Brain (organoid and tissue), 16 donors: ENCODE measurements at places on chromosomes 12 and 14.

DNA sequence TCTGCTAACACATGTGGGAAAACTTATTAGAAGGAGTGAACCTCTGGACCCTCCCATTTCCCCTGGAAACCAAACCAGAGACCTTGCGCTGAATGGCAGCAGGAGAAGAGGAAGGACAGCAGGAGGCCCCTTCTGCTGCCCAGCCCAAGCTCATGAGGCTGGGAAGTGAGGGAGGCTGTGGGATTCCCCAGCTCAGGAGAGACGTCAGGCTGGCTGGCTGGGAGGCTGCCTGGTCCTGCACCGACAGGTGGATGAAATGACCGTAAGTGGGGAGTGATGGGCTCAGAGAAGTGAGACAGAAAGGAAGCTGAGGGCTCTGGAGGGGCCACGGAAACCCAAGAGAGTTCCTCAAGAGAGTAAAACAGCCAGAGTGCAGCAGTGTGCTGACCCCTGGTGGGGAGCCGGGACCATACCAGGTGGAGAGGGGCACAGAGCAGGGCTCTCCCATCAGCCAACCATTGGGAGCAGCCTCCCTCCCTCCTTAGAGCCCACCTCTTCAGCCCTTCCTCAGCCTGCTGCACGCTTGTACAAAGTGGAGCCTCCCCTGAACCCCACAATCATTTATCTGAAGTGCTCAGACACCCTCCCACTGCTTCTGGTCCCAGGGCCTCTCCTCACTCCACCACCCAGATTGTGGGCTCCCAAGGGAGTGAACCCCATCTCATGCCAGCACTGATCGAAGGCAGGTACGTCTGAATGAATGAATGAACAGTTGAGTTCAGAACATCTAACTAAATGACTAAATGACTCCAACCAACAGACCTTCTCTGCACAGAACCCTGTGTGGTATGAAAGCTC lies 14.0 kb downstream of the TAMALIN start:
- no peak for DNase-seq

- no peak for DNase-seq
Measured at GRCh38 chr14:92945959-92946846, 23.3 kb downstream of the CHGA start.

DNA sequence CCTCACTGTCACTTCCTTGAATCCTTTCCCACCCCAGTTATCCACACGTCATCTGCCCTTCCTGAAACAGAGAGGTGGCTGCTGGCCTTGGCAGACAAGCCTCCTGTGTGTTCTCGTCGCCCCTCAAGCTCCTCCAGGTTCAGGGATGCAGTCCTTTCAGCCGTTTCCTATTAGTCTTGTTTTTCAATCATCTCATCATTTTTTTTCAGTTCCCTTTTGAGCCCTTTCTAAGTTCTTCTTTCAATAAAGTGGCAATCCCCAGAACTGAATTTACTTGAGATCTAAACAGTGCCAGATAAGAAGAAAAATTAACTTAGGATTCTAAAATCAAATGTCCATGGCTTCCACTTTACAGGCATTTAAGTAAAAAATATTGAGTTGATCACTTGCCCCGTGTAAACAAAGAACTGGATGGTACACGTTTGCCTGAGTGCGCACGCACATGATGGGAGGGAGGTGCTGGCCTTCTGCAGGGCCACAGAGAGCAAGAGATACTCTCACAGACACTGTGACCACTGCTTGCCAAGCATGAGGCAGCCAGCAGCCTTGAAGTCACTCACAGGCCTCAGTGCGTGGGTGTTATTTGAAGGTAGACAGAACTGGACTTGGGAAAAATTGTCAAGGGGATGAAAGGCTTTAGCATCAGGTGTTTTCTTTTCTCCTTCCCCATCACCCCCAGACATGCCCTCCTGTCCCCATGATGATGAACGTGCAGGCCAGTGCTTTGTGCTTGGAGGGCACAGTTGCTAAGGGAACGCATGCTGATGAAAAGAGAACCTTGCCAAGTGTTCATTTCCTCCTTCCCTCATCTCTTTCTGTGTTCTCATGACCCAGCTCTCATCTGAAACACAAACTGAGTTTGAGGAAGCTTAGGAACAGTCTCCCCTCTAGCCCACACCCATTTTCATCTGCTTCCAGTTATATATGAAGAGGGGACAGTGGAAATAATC lies 408.3 kb downstream of the EGLN3 start:
- DNase-seq, result no peak

DNA sequence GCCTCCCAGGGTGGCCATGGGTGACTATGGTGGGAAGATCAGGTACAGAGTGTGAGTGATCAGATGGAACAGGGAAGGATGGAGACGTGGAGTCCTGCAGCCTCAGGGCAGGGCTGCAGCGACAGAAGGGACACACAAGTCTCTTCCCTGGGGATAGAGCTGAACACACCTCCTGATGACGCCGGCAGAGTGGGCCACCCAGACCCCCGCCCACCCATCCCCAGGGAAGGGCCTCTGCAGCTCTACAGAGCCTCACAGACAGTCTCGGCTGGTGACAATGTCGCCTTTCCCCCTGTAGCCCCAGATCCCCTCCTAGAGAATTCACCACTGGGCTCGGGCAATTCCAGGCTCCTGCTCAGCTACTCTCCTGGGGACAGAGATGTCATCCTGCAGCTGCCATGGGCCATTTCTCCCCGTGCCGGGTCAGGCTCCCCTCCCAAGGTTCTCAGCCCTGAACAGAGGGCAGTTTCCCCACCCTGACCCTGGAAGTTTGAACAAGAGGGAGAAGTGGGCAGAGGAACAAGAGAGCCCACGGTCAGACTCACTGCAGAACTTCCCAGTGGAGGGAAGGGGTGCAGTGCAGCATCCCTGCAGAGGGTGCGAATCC lies 115.7 kb downstream of the NCOR2 start:
- no peak for DNase-seq

GRCh38 chr12:7678744-7679143 lies 13.0 kb upstream of the APOBEC1 start:
- DNase-seq, result no peak

- no peak for DNase-seq
Measured at GRCh38 chr12:26636710-26637328, 196.2 kb downstream of the ITPR2 start.

GRCh38 chr14:76724651-76725550 lies 36.4 kb upstream of the VASH1 start:
- DNase-seq, result no peak

GRCh38 chr12:106521901-106522300 lies 60.9 kb upstream of the RFX4 start:
- no peak for DNase-seq

- peak; percentile 79 for DNase-seq
Measured at GRCh38 chr12:54214553-54215406, 26.0 kb upstream of the SMUG1 start.

DNA sequence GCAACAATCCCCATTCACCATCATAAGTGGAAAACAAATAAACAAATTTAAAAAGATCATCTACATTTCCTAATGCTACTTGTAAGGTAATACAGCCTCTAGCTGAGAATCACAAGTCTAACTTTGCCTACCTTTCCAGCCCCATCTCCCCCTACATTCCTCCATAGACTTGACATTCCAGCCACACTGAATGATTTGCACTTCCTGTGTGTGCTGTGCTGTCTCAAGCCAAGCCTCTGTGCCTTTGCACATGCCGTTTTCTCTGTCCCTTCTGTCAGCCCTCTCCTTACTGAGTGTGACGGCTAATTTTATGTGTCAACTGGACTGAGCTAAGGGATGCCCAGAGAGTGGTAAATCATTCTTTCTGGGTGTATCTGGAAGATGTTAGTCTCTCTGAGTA lies 82.4 kb upstream of the MBIP start:
- no peak for DNase-seq

DNA sequence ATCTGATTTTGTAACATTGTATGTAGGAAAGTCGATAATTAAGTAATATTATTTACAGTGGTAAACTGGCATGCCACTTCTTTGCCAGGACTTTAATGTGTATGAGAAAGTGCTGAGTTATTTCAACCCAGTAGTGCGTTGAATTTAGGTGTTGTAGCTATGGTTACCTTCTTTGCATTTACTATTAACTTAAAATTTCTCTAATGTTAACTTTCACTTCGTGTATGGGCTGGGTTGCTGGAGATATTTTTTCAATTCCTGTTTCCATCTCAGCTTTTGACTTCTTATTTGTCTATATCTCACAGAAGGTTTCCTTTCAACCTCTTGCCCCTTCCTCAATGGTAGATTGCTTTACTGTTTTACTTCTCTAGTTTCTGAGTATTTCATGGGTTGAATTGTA lies 1345.6 kb downstream of the FSCB start:
- DNase-seq, result no peak

- no peak for DNase-seq
Measured at GRCh38 chr12:108592033-108592909, 5.6 kb downstream of the TMEM119 start.
